ENCODE measurements at places on chromosomes 1 and 21.

GRCh38 chr1:169723763-169724162 is 10.1 kb downstream of the SELE start:
- DNase-seq: no peak

GRCh38 chr1:233197940-233198339 is 97.6 kb downstream of the PCNX2 start:
- no peak for DNase-seq

DNA sequence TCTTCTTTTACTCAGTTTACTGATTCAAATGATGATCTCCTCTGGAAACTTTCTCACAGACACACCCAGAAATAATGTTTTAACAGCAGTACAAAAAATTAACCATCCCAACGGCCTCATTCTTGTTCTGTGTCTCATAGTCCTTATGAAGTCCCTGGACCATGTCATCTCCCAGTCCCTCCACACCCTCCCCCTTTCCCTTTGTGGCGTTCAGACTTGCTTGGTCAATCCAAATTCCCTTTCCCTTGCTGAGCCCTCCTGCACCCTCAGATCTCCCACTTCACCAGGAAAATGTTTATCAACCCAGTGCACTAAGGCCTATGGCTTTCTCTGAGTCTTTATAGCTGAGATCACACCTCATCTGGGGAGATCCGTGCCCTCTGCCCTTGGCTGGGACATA is 85.9 kb downstream of the CENPF start:
- DNase-seq: no peak

DNA sequence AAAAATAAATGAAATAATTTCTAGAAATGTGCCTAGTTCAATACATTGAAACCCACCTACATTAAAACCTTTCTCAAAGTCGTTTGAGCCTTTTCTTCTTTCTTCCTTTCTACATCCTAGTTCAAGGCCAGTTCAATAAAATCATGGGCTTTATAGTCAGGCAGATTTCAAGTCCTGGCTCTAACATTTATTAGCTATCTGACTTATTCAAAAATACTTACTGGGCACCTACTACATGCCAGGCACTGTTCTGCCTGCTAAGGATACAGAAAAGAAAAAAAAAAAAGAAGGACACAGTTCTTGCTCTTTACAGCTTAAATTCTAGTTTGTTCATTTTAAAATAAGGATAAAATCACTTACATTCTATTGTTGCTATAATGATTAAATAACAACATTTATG is 134.2 kb upstream of the FGGY start:
- no peak for DNase-seq

DNA sequence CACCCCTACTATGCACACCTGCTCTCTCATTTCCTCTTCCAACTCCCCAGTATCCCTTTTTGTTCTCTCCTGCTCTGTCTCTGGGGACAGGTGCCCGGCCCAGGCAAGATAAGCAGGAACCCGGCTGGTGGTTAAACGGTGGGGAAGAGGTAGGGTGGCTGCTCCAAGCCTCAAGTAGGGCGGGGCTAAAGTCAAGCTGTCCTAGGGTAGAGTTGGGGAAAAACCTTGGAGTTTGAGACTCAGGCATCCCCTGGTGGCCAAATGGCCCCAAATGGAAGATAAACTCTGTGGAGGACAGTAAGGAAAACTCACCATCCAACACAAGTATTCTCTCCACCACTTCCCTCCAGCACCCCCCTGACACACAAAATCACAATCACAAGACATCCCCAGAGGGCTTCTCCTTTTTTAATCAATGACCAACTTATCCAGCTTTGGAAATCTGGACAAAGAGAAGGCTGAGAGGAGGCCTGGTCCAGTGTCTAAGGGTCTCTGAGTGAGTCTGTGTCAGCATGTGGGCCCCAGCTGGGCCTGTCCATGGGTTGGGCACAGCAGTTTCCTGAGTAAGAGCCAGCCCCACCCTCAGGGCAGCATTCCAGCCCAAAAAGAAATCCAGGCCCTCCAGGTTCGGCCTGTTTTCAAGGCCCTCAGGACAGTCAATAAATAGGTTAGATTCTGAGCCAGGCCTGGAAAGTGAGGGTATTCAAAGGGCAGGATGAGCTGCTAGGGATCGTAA is 9.8 kb downstream of the POMGNT1 start:
- no peak for DNase-seq

DNA sequence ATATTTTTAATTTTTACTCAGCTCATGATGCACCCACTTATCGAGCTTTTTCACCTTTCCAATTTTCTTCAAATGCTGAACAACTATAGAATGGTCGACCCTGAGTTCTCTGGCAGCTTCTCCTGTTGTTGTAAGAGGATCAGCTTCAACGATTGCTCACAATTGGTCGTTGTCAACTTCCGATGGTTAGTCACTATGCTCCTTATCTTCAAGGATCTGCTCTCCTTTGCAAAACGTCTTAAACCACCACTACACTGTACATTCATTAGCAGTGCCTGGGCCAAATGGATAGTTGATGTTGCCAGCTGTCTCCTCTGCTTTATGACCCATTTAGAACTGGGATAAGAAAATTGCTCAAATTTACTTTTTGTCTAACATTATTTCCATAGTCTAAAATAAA is 385.9 kb upstream of the LYPLAL1 start:
- no peak for DNase-seq

- DNase-seq: no peak
Measured at GRCh38 chr1:168405906-168406549, 125.4 kb downstream of the TBX19 start.

DNA sequence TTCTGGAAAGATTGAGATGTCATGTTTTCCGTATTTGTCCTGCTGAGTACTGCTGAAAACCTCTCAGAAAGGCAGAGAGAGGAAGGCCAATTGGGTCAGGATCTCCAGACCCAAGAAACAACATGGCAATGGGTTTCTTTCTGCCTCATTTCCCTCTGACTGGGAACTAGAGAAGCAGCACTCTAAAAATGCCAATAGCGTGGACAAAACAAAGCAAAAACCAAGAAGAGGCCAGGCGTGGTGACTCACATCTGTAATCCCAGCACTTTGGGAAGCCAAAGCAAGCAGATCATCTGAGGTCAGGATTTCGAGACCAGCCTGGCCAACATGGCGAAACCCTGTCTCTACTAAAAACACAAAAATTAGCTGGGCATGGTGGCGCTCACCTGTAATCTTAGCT is 18.3 kb downstream of the TNFRSF9 start:
- DNase-seq: no peak

DNA sequence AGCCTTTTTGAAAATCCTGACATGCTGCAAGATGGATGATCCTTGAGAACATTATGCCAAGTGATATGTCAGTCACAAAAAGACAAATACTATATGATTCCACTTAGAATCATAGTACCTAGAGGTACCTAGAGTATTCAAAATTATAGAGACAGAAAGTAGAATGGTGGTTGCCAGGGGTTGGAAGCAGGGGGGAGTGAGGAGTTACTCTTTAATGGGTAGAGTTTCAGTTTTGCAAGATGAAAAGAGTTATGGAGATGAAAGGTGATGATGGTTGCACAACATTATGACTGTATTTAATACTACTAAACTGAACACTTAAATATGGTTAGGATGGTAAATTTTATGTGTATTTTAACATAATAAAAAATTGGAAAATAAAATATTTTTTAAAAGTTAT is 37.9 kb upstream of the PODN start:
- no peak for DNase-seq

DNA sequence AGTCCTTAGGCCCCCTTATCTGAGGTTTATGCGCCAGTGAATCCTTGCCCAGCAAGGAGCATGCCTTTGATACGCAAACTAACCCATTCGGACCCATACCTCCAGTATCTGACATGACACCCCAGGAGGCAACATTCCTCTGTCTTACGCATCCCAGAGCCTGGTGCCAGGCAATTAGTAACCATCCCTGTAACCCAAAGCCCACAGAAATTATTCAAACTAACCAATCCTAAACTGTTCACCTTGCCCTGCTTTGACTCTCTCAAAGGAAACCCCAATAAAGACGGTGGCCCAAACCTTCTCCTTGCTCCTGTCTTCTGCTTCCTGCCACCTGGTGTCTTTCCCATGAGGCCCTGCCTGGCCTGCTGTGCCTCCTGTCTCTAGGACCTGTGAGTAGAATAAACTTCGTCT is 36.4 kb downstream of the ZNF496 start:
- DNase-seq: no peak

DNA sequence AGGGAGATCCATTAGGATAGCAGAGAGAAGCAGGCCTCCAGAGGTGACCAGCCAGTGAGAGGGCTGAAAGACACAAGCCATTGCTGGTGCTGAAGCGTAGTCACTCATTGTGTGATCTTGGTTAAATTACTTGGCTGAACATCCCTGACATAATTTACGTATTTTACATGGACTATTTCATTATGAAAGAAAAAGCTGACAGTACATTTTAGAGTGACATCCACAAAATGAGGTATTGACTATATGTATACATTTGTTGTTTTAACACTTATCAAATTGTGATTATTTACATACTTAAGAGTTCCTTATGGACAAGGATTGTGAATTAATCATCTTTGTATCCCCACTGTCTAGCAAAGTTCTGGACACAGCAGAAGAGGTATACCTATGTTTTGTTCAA is 14.9 kb downstream of the DESI2 start:
- DNase-seq: no peak

GRCh38 chr1:7351649-7352048 is 419.4 kb upstream of the VAMP3 start:
- no peak for DNase-seq

- DNase-seq: no peak
Measured at GRCh38 chr1:173253046-173253445, 45.9 kb upstream of the TNFSF4 start.

GRCh38 chr1:50476800-50477199 is 53.6 kb upstream of the DMRTA2 start:
- no peak for DNase-seq

DNA sequence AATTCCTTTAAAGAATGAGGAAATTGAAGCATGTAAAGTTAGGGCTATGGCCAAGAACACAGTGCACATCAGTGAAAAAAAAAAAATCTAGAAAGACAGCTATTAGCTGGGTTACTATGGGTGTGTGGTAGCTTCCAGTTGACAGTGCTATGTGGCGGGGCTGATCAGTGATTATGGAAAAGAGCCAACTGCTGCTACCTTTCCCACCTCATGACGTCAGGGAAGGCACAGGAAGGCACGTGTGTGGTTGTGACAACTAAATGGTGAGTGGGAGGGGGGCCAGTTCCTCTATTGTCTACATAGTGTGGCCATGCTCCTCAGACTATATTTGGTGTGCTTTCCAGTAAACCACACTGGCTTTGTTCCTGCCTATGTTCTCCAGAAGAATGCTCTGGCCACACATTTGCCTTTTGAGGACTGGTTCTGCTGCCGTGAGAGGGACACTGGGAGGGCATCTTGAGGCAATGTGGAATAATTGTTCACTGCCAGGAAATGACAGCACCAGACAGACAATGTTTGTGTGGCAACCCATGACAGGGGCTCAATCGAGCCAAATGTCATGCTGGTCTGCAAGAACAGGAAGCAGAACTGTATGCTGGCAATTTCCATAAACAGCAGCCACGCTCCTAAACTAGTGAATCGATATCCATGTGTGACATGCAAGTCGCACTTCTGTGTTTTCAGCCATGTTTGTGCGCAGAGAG is 3.0 kb upstream of the SDE2 start:
- no peak for DNase-seq

DNA sequence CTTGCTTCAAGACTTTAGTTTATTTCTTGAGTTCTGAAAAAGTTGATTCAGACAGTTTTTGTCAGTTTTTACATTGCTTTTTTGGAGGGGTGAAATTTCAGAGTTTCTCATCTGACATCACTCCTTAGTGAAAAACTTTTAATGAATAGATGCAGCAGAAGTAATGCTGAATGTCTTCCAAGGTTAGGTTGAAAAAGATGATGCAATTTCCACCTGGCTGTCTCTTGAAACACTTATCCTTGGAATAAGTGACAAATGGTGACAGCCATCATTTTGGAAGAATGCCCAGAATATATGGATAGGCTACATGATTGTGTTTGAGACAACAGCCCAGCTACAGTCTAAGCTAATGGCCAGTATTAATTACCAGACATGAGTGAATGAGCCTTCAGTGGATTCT is 140.8 kb downstream of the ZNF644 start:
- DNase-seq: no peak

DNA sequence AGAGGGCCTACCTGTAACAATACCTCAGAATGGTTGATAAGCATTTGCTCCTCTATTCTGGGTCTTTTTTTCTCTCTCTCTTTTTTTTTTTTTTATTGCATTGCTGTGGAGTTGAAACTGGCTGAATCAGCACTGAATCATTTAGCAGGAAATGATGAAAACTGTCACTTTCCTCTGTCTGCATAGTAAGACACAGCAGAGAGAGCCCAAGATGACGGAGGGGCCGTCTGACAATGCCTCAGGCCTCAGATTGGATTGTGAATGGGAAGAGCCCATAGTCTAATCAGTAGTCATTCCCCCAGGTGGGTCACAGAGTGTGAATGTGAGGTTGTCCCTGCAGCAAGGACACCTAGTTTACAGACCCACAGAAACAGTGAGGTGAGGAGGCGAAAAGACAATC is 193.2 kb upstream of the PLXNA2 start:
- DNase-seq: no peak

- no peak for DNase-seq
Measured at GRCh38 chr1:198108636-198109370, 48.0 kb upstream of the NEK7 start.

DNA sequence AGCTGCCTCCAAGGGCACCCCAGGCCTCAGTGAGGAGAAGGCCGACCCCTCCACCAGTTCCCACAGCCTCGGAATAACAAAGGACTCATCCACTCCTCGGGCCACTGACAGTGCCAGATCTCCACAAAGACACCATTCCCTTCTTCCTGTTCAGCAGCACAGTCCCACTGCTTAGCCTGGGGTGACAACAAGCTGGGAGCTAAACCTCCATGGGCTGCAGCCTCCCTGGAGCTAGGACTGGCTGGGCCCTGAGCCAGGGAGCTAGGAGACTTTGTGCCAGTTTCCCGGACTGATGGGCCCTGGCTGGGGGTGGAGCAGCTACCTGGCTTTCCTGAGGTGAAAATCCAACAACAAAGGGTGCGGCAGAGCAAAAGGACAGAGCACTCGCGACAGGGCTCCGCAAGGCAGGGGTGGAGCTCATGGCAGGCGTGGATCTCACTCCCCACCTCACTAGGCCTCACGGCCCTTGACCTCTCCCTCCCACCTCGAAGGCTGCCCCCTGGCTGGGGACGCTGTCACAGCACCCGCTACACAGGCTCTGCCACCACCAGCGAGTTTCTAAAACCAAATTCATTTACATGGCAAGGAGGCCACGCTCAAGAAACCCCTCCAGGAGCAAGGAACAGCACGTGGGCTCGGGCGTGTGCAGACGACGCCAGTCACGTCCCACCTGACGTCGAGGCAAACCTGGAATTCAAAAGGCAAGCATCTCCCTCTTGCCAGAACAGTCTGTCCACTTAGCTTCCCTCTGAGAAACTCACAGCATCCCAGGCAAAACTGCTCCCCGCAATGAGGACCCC is 13.8 kb downstream of the SLC35E2B start:
- peak; percentile 49 for DNase-seq

- no peak for DNase-seq
Measured at GRCh38 chr1:59070610-59071009, 226.3 kb upstream of the FGGY start.

GRCh38 chr1:93715529-93716126 is 34.0 kb upstream of the BCAR3 start:
- DNase-seq: peak; percentile 64
